ENCODE measurements at places on chromosomes 4 and X.

DNA sequence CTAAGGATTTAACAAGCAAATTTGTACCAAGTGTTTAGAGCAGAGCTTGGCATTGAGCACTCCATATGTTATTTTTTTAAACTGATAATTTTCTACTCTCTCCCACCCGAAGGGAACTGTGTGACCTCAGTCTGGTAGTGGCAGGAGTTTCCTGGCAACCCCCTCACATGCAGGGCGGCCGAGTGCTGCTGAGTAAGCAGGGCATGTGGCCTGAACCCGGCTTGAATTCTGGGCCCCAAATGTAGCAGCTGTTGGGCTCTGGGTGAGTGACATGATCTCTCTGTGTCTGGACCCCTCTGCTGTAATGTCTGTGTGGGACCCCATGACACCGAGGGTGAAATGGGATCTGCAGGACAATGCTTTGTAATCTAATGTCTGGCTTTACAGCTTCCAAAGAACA is 13.6 kb upstream of the C4orf50 start:
- no peak for DNase-seq

- no peak for DNase-seq
These were observed 25.0 kb upstream of the PDLIM5 start for GRCh38 chr4:94426783-94427182.

- DNase-seq: no peak
These were observed 293.1 kb downstream of the TRIML1 start for GRCh38 chr4:188432328-188432727.

- no peak for DNase-seq
These were observed 18.0 kb downstream of the BST1 start for GRCh38 chr4:15720851-15721250.

DNA sequence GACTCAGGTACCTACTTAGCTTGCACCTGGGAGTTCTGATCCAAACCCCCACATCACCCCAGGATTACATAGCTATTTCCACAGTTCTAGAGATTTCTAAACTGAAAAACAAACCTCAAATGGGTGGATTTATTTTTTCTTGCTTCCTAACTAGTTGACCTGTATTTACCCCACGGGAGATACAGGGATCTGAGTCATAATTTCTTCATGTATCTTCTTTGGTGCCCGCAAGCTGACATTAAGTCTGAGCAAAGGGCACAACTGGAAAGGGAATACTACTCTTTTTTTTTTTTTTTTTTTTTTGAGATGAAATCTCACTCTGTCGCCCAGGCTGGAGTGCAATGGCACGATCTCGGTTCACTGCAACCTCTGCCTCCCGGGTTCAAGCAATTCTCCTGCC is 10.0 kb upstream of the ELOVL6 start:
- no peak for DNase-seq

DNA sequence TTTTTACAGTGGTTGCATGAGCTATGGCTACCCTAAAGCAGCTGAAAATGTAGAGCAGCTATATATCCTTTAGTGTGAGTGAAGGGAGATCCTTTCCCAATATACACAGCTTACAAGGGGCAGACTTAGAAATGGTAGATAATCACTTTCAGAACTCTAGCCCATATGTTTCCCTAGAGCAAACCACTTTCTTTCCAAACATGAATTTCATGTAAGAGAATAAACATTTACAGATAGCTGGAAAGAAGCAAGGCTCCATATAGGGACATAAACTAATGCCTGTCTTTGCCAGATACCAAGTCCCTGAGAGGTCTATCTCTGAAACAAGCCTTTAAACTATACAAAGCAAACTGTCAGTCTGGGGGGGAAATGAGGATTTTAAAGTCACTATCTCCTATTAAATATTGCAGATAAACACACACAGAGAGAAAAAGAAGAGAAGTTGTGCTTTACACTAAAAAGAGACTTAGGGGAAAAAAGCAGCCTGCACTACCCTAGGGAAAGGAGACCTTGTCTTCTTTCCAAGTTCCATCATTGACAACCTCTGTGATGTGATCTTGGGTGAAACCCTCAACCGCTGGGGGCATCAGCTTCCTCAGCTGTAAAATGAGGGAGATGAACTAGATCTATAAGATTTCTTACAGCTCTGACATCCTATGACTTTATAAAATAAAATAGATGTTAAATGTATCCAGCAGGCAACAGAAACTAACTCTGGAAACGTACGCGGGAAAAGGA is 73.6 kb downstream of the TMEM156 start:
- no peak for DNase-seq

DNA sequence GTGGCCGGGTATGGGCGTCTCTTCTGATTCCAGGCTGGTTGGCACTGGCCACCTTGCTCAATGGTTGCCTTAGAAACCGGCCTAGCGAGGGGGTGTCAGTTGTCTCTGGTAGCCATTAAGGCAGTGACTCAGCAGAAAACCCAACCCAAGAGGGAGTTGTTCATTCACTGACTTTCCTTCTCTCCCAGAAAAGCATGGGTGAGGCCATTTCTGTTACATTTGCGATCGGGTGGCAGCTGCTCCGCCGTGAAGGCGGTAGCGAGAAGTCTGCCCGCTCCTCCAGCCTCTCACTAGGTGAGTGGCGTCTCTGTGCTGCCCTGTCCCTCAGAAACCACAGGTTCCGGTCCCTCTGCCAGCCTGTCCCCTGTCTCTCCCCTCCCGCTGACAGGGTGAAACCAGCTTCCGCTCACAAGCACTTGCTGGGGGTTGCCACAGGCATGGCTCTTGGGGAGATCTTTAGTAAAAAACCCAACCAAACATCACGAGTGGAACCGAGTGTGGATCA is 17.4 kb downstream of the IRAK1 start:
- DNase-seq: no peak

- no peak for DNase-seq
These were observed 21.4 kb upstream of the NOX1 start for GRCh38 chrX:100895365-100896075.

GRCh38 chr4:126748736-126749135 is 884.0 kb upstream of the INTU start:
- DNase-seq: no peak

DNA sequence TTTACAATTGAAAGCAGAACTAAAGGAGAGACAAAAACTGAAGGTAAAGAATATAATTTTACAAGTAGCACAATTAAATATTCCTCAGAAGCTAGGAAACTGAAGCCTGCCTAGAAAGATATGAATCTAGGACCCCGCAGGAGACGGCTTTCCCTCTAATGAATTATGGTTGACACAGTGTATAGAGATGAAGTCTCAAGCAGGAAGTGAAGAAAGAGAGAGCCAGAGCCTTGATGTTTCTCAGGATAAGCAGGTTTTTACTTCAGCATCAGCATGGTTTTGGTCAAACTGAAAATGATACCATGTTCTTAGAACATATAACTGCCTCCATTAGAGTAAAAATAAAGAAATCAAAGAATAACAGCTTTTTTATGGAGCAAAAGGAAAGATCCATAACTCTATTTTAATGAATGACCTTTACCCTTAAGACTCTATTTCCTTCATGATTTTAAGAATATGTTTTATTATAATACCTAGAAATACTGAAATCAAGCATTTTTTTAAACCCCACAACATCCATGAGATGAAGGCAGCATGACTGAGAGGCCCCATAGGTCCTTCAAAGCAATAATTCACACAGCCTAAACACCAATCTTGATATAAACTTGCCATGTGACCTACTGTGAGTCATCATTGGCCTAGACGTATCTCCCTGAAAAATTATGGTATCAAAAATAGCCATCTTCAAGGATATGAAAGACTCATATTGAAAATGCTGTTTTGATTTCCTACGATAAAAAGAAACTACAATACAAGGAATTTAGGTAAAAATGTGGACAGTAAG is 193.4 kb downstream of the PRDM5 start:
- DNase-seq: no peak

DNA sequence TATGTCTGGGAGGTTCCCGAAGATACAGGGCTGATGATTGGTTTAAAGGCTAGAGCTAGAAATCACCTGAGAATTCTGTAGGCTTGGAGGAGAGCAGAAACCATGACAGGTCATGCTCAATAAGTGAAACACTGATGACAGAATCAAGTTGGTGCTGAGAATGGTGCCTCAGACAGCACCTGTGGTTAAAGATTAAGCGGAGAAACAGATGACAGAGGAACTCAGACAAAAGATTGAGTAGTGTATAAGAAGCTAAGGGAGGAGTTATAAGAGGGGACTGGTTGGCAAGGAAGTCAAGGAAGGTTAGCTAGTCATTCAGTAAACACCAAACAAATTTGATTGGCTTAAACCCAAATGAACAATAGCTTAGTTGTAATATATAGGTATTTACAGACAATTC is 385.4 kb upstream of the CNKSR2 start:
- DNase-seq: no peak

DNA sequence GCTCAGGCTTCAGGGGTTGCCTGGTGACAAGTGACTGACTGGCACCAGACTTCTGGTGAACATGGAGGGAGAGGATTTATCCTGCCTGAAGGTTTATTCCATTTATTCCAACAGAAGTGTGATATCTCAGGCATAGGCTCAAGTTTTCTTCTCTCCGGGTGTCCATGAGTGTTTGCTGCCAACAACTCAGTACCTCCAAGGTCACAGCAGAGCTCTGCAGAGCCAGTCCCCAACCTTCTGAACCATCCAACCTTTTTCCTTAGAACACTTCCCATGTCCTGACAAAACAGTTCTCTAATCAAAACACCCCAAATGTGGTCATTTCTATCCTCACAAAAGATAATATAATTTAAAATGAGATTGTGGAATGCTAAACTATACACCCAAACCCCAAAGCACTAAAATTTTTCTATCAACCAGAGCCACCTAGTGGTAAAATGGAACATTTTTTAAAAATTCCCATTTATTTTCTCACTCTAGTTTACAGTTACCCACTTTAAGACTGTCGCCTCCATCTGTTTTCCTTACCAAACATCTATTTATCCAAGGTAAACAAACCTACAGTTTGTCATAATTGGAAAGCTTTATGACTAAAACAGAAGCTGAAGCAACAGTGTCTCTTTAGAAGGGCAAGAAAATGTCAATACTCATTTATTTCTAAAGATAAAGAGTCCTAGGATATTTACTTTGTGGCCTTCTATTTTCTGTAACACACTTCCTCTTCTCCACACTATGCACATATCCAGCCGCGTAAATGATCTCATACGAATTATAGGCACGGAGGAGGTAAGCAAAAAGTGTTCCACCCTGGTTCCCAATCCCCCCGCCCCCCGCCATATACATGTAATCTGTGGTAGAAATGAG is 39.5 kb downstream of the TMEM154 start:
- no peak for DNase-seq

GRCh38 chrX:53440621-53441517 is 6.7 kb upstream of the HSD17B10 start:
- no peak for DNase-seq

- no peak for DNase-seq
These were observed 2.3 kb downstream of the S100P start for GRCh38 chr4:6695660-6696610.

GRCh38 chrX:70979136-70979762 is 48.4 kb upstream of the SLC7A3 start:
- DNase-seq: no peak

GRCh38 chrX:129557844-129558480 is 17.9 kb downstream of the OCRL start:
- no peak for DNase-seq

DNA sequence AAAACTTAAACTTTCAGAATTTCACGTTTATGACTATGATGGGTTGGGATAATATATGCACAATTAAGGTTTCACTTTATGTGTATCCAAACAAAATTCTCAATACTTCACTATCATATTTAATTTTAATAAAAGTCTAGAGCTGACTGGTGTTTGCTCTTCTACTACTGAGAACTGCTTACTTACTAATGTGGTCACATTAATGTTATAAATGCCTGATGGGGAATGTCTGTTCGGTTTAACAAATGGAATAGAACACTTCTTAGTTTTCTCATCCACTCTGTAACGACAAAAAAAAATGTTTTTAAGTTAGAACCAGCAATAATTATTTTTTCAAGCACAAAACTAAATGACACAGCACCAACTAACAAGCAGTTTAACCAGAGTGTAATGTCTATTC is 34.3 kb downstream of the CDKL2 start:
- no peak for DNase-seq

DNA sequence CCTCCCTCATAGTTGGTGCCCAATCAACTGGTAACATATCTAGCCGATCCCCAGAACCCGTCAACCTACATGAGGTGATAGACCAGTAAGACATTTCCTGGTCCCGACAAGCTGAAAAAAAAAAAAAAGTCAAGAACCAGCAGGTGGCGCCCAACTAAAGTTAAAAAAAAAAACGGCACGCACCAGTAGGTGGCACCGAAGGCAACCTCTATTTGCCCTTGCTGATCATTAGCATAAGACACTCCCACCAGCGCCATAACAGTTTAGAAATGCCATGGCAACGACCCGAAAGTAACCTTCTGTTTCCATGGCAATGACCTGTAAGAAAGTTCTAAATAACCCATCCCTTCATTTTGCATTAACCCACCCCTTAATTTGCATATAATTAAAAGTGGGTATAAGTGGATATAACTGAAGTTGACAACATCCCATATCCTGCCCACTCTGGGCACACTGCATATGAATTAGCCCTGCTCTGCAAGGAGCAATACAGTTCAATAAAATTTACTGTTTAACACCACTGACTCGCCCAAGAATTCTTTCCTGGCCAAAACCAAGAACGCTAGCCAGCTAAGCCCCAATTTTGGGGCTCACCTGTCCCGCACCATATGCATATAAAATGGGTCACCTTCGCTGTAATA is 83.9 kb upstream of the SPANXB1 start:
- no peak for DNase-seq

- DNase-seq: no peak
These were observed 511.7 kb upstream of the KLHL4 start for GRCh38 chrX:87005885-87006284.

- peak; percentile 75 for DNase-seq
These were observed 771 bp upstream of the RBPJ start for GRCh38 chr4:26319949-26320537.

DNA sequence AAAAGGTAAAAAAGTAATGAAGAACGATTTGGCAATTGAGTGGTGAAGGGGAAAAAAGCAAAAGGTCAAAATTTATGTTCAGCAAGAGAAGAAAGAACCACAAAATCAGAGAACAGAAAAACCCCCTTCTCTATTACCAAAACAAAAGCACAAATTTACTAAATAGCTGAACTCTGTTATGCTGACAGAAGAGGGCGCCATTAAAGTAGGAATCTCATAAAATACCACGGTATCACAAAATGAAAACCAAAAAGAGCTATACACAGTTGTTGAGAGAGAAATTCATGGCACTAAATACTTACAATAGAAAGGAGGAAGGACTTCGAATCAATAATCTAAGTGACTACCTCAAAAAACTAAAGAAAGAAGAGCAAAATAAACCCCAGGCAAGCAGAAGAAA is 69.6 kb upstream of the CXorf66 start:
- no peak for DNase-seq

DNA sequence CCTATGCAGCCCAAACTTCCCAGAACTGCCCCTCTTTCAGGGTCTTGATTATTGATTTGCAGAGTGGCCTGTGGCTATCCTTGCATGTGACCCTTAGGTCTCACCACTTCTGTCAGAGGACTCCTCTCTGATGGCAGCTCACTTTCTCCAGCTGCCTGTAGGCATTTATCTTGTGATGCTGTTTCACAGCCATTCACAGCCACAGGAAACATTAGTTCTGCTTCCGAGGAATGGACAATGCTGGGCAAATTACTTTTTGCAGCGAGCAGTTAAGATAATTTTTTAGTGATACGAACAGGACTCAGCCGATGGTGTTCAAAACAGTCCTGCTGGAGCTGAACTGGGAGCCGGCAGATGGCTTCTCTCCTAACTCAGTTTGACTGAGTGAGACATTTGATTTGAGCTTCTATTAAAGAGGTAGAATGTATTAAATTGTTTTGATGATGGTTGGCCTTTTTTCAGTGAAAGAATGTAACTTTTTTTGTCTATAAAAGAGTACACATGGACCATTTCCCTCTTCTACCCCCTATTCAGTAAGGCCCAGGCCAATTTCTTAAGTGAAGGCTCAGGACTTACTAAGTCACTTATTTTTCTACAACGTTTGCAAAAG is 58.4 kb upstream of the TMEM150C start:
- DNase-seq: no peak

Data from NK-92 treated with Interleukin-12 subunit alpha and Interleukin-12 subunit beta, amount 100 ng/mL, for 24 hours (cell line).